Memory B cell (primary cell): ENCODE measurements at places on chromosomes 1 and 21.

- no peak for DNase-seq
- no peak overlapping the region for H3K4me3 ChIP-seq
- H3K27me3 ChIP-seq = peaks cover 26% of the 10 kb centered on the region
- H3K27ac ChIP-seq = no peak overlapping the region
- H3K4me1 ChIP-seq = peaks cover 9% of the 10 kb centered on the region
These were observed 12.2 kb downstream of the FAM131C start for GRCh38 chr1:16061266-16061665.

GRCh38 chr1:177274687-177275211, 104.0 kb downstream of the BRINP2 start:
- peaks cover 6% of the 10 kb centered on the region for H3K27me3 ChIP-seq
- H3K4me3 ChIP-seq = no peak overlapping the region
- no peak for DNase-seq
- no peaks in the 10 kb centered on the region for H3K4me1 ChIP-seq
- H3K27ac ChIP-seq = no peak overlapping the region

GRCh38 chr1:71625004-71625403, 544.2 kb upstream of the ZRANB2 start:
- no peaks in the 10 kb centered on the region for H3K27me3 ChIP-seq
- no peak overlapping the region for H3K4me3 ChIP-seq
- no peak for DNase-seq
- H3K4me1 ChIP-seq = no peaks in the 10 kb centered on the region

GRCh38 chr1:56529801-56530200, 49.6 kb downstream of the PLPP3 start:
- H3K27me3 ChIP-seq = no peaks in the 10 kb centered on the region
- DNase-seq = no peak

DNA sequence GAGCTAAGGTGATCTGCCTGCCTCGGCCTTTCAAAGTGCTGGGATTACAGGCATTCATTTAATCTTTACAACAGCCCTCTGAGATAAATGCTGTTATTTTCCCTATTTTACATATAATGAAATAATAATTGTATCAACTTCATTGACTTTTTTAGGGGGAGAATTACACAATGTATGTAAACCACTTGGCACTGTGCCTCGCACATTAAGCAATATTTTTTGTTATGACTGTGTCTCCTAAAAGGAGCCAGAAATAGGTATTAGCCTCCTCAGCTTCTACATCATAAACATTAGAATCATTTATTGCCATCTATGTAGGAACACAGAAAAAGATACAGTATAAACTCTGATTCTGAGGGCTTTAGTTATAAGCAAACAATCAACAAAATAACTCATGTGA, 1.1 kb upstream of the DNAJC28 start:
- H3K36me3 ChIP-seq = no peaks in the 10 kb centered on the region
- H3K4me3 ChIP-seq = peak overlapping the region; percentile 43
- peaks cover 10% of the 10 kb centered on the region for H3K4me1 ChIP-seq

GRCh38 chr1:56538532-56538931, 40.8 kb downstream of the PLPP3 start:
- no peak overlapping the region for H3K4me3 ChIP-seq
- DNase-seq = no peak
- no peaks in the 10 kb centered on the region for H3K27me3 ChIP-seq
- H3K36me3 ChIP-seq = peaks cover 8% of the 10 kb centered on the region
- no peak overlapping the region for H3K27ac ChIP-seq
- H3K4me1 ChIP-seq = peaks cover 2% of the 10 kb centered on the region

DNA sequence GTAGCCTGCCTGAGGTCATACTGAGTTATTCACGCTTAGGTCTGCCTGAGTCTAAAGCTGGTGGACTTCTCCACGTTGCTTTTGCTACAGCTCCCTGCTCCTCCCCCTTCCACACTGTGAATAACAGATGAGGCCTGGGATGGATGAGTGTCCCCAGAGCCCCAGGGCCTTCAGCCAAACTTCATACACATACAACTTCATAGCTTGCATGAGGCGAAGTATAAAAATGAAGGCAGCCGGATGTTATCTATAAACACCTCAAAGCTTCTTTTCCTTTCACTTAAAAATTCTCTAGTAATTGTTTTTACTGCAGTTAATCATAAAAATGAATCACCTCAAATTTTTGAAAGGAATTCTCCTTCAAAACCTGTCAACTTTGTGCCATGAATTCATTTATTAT, 70.2 kb downstream of the DAB1 start:
- H3K27me3 ChIP-seq = peaks cover 11% of the 10 kb centered on the region
- no peaks in the 10 kb centered on the region for H3K4me1 ChIP-seq
- no peaks in the 10 kb centered on the region for H3K36me3 ChIP-seq
- no peak overlapping the region for H3K4me3 ChIP-seq

DNA sequence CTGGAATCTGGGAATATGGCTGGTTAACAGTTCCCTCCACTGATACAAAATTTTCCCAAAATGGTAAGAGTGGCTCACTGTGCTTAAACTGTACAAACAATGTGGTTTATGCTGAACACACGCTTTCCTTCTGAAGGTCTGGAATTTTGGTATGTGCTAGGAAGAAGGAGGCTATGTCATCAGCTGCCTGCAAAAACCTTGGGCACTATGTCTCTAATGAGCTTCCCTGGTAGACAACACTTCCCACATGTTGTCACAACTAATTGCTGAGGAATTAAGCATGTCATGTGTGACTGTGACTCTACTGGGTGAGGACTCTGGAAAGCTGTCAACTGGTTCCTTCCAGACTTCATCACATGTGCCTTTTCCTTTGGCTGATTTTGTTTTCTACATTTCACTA, 29.2 kb downstream of the IPP start:
- H3K4me1 ChIP-seq = no peaks in the 10 kb centered on the region
- DNase-seq = no peak
- H3K36me3 ChIP-seq = peaks cover 2% of the 10 kb centered on the region
- no peaks in the 10 kb centered on the region for H3K27me3 ChIP-seq
- H3K4me3 ChIP-seq = no peak overlapping the region

DNA sequence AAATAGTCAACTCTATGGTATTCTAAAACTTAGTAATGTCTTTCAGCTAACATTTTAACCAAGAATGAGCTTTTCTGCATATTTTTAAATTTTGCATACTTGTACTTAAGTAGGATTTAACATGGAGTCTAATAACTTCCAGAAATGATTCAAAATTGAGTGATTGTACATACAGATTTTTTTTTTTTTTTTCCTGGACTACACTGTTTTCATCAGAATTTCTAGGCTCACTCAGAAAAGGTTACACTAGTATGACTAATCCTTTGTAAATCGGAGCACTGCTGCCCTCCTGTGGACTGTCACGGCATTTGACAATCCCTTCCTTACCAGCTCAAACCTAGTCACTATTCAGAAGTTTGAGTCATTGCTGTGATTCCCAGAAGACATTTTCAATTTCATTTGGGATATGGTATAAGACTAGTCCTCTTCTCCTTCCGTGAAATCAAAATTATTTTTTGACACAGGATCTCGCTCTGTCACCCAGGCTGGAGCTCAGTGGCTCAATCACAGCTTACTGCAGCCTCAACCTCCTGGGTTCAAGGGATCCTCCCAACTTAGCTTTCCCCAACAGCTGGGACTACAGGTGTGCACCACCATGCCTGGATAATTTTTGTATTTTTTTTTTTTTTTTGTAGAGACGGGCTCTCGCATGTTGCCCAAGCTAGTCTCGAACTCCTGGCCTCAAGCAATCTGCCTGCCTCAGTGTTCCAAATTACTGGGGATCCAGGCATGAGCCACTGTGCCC, 45.5 kb downstream of the CD46 start:
- peak; percentile 60 for DNase-seq
- no peaks in the 10 kb centered on the region for H3K27me3 ChIP-seq
- peaks cover 21% of the 10 kb centered on the region for H3K4me1 ChIP-seq
- H3K36me3 ChIP-seq = peaks cover 14% of the 10 kb centered on the region
- no peak overlapping the region for H3K27ac ChIP-seq
- no peak overlapping the region for H3K4me3 ChIP-seq
